ENCODE measurements at places on chromosomes 6 and 20.

GRCh38 chr6:160810238-160810637, 108.2 kb downstream of the PLG start:
- DNase-seq, result no peak

- DNase-seq, result no peak
Observed at GRCh38 chr6:107718341-107718740, 105.8 kb downstream of the SCML4 start.

GRCh38 chr6:52400313-52401041, 19.7 kb upstream of the EFHC1 start:
- no peak for DNase-seq

DNA sequence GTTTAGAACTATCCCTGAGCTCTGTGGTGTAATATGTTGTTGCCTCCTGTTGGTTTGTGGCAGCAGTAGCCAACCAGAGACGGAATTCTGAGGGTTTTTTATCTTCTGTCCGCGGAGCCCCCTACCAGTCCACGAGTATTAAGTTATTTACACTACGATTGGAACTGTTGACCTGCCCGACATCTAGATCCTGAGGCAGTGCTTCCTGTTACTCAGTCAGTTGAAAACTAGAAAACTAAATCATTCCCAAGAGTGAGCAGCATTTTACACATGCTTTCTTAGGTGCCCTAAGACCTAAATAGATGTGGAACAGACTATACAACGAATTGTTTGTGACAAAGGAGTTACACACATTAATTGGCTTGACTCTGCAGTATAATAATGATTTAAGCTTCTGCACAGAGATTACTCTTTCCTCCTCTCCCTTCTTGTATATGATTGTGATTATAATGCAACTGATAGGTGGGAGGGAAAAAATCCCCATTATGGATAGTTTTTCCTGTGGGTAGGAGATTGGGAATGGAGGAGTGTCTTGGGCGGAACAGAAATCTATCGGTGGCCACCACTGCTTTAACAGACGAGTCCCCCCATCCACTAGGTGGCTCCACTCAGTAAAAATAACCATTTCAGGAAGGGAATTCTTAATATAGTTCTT, 1.7 kb downstream of the LOC128125822 start:
- no peak for DNase-seq

DNA sequence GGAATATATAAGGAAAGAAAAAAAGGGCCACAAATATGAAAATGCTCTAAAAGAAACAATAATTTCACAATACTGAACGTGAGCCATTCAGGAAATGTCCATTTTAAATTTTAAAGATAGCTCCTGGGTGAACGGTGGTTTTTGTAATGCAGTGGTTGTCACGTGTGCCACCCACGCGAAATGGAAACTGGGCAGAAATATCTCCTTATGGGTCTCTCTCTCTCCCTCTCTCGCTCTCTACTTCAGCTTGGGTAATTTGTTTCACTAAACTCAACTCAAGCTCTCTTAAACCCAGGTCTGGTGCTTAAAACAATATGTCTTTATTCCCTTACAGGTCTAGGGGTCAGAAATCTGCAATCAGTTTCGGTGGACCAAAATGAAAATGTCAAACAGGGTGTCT, 150.8 kb downstream of the OR2B2 start:
- no peak for DNase-seq

- no peak for DNase-seq
Observed at GRCh38 chr20:58225452-58226200, 2.8 kb downstream of the ANKRD60 start.

- no peak for DNase-seq
Observed at GRCh38 chr6:136609873-136610706, 59.9 kb upstream of the MAP7 start.

DNA sequence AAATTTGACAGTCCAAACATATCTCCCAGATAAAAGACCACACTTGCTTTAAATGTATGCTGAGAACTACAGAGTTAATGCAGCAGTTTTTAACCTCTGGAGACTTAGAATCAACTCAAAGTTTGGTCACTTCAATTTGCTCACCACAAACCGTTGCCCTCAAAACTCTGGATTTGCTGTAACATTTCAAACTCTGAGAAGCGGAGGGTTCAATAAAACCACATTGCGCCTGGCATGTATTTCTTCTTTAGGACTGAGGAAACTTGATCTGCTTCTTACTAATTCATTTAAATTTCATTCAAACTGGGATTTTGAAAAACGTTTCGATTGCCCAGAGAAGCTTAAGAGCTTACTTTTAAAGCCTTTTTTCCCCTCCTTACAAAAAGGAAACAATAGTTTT, 115.8 kb downstream of the MTFR2 start:
- no peak for DNase-seq

GRCh38 chr6:116106146-116106545, 5.5 kb downstream of the NT5DC1 start:
- no peak for DNase-seq

DNA sequence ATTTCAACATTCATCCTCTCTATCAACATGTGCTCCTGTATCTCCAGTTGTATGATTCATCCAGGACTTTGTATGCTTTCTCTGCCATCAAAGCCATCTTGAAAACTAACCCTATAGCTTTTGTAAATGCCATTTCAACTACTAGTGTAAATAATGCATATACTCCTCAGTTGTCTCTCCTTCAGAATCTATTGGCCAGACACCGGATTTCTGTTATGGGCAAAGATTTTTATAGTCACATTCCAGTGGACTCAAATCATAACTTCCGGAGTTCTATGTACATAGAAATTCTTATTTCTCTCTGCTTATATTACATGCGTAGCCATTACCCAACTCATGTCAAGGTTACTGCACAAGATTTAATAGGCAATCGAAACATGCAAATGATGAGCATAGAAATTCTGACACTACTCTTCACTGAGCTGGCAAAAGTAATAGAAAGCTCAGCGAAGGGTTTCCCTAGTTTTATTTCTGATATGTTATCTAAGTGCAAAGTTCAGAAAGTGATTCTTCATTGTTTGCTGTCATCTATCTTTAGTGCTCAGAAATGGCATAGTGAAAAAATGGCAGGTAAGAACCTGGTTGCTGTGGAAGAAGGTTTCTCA, 54.8 kb downstream of the PGM3 start:
- DNase-seq, result no peak

GRCh38 chr20:21262812-21263211, 40.3 kb upstream of the XRN2 start:
- DNase-seq, result no peak

GRCh38 chr6:56242346-56242745, 5.0 kb downstream of the COL21A1 start:
- DNase-seq, result no peak

DNA sequence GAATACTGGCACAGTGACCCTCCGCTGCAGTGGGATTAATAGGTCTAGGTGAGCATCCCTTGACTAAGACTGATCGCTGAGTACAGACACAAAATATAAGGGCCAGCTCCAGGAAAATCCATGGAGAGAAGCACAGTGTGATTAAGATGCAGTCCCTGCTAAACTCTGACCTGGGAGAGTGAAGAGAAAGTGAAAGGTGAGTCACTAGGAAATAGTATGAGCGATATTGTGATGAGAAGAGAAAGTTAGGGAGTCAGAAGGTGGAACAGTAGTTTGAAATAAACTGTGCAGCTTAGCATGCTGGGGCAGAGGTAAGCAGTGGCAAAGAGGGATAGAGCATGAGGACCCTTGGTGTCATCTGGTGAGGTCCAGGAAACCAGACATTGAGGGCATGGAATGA, 278.6 kb upstream of the MAP3K7 start:
- no peak for DNase-seq

DNA sequence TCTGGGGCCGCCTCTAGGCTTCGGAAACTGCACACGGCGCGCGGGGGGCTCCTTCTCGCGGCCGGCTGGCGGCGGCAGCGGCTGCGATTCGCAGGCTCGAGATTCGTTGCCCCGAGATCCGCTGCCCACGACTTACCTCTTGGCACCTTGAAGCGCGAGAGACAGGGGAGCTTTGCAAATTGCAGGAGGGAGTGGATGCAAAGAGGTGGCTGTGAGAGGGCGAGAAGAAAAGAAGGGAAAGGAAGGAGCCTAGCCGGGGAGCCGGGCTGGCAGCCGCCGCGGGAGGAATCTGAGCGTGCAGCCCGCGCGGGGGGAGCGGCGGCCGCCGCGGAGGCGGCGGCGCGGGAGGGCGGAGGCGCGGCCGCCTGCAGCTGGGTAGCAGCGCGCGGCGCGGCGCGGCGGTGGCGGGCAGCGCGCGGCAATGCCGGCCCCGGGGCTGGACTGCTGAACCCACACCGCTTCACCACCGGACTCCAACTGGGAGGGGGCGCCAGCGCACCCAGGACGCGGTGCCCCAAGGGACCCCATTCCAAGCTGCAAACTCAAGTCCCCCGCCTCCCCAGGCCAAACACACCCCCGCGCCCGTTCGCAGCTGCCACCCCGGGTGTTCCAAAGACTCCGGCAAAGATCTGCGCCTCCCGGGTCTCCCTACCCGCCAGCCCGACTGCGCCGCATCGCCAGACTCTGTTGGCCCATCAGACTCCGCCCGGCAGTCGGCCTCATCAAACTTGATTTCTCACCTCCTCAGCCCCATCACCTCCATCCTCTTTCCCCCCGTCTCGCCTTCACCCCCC, 44.2 kb upstream of the SUPT3H start:
- DNase-seq, result peak; percentile 61

- no peak for DNase-seq
Observed at GRCh38 chr20:59094576-59094975, 52.0 kb upstream of the PRELID3B start.

GRCh38 chr6:155090166-155090565, 95.1 kb downstream of the TIAM2 start:
- DNase-seq, result no peak

GRCh38 chr20:37236462-37236861, 25.2 kb downstream of the GHRH start:
- no peak for DNase-seq

- no peak for DNase-seq
Observed at GRCh38 chr6:169251371-169251802, 2.3 kb downstream of the THBS2 start.

GRCh38 chr20:44888226-44889103, 3.0 kb downstream of the YWHAB start:
- no peak for DNase-seq

DNA sequence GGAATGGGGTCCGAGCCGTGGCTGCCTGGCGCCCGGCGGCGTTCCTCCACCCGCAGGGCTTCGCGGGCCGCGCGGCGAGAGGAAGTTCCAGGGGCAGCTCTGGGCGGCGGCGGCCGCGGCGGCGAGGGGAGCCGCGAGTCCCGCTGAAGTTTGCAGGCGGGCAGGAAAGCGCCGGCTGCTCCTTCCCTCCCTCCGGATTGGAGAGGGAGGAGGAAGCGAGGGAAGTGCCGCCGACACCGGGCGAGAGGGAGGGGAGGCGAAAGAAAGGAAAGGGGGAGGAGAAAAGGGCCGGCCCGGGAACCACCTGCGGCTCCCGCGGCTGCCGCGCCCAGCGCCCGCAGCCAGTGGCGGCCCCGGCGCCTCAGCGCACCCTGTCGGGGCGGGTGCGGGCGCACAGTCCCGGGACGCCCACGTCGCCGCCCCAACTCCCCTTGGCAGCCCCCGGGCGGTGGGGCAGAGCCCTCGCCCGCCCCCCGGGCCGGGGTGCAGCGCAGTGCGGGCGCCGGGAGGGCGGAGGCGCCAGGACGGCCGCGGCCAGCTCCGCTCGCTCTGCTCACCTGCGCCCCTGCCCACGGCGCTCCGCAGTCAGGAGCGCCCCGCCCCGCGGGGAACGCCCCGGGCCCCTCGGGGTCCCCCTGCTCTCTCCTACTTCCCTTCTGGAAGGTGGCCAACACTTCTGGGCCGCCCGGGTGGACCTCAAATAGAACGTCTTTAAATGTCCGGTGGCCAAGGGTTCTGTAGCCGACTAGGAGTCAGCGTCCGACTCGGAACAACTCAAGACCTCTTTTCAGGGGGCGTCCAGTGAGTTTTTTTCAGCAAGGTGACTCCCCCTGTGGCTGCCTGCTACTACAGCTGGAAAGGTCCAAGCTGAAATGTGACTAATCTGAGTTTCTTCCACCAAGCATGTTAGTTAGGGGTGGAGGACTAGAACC, 80.3 kb upstream of the CCDC28A start:
- peak; percentile 12 for DNase-seq

GRCh38 chr6:49072885-49073620, 390.0 kb downstream of the MMUT start:
- DNase-seq, result no peak

DNA sequence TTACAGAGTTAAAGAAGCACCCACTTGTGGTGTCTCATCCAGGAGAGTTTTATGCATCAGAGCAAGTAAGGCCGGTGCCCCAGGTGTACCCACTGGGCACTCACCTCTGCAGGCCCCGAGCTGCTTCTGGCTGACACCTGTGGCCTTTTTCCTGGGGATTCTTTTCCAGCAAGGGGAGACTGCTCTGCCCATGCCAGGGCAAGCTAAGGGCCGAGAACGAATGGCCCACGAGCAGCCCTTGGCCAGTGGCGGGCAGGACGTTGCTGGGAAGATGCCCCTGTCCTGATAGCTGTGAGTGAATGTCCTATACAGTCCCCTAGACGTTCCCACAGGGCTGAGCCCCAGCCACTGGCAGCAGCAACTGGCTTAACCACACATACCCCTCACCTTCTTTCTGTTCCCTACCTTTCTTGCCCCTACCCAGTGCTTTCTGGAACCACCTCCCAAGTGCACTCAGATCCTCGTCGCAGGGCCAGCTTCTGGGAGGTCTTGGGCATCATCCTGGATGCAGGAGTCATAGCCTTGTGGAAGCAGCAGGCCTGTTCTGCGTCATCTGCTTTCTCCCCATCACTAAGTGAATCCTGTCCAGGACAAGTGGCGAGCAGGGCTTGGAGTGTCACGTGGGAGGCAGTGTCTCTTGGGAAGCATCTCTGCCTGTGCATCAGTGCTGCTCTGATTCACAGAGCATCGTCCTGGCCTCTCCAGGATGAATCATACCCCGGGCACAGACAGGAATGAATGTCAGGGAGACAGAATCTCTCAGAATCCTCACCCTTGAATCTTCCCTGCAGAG, 32.5 kb downstream of the SYNDIG1 start:
- no peak for DNase-seq

- no peak for DNase-seq
Observed at GRCh38 chr6:157456524-157456829, 75.5 kb downstream of the ZDHHC14 start.

DNA sequence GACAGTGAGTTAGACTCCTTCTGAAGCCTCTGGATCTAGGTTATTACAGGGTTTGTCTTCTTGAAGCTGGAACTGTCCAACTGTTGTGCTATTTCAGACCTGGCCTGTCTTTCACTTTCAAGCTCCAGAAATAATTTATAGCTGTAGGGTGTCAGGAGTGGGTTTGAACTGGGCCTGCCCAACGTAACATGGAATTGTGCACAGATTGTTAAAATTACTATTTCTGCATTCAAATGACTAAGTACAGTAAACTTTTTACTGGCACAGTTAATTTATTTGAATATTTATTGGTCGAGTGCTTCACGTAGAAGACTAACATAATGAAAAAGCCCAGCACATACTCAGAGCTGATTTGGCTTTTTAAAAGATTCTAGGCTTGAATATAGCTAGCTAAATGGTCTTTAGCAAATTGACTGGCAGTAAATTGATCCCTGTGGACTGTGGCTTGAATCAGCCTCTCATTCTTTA, 74.3 kb downstream of the ARID1B start:
- DNase-seq, result no peak

DNA sequence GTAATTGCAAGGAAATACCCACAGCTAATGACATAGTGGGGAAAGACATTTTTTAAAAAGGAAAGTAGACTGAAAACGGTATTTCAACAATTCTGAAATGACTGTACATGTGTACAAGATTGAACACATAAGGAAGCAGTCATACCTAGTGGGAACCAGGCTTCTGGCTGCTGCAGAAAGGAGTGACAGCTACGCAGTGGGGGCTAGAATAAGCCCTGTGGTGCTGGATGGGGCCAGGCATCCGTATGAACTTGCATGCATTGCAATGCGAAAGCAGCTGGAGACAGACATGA, 54.9 kb upstream of the GPR31 start:
- DNase-seq, result no peak

GRCh38 chr6:12578751-12579150, 137.8 kb upstream of the PHACTR1 start:
- DNase-seq, result no peak
